ENCODE measurements at places on chromosomes 1 and 21.

DNA sequence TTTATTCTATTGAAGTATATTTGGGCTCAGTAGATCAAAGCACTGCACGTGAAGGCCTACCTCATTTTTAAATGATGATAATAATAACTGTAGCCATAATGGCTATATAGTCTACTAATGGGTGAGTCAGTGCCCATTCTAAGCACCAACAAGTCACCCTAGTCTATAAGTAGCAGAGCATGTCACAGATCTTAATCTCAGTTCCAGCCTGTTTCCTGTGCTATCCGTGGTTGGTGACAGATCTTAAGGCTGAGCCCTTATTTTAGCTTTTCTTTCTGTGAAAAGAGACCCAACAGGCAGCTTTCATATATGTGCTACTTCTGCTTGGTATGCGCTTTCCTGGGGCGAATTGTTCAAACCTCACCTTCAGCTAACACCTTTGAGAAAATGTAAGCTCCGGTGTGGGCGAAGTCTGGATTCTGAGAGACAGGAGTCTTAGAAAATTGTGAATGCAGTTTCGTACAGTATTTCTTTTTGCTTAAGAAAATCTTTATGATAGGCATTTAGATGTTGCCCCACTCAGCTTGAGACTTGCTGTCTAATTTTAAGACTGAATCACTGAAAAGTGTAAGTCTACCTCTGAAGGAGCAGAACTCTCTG, 59.6 kb downstream of the FMN2 start:
- no peak for DNase-seq

GRCh38 chr1:31502926-31503511, 73.3 kb upstream of the TINAGL1 start:
- no peak for DNase-seq

DNA sequence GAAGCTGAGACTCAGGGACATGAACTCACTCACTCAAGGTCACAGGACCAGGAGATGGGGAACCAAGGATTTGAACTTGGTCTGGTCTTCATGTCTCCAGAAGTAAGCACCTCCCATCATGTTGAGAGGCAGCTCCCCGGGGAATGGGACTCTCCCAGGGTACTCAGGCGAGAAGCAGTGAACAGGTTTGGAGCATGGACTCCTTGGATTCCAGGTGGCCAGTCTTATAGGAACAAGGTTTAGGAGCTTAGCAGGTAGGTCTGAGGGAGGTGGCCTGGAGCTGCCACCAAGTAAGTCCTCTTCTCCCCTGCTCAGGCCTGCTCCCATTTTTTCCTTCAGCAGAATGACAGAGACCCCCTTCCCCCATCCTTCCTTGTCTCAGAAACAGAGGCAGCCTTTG, 14.9 kb upstream of the ARHGEF10L start:
- no peak for DNase-seq

DNA sequence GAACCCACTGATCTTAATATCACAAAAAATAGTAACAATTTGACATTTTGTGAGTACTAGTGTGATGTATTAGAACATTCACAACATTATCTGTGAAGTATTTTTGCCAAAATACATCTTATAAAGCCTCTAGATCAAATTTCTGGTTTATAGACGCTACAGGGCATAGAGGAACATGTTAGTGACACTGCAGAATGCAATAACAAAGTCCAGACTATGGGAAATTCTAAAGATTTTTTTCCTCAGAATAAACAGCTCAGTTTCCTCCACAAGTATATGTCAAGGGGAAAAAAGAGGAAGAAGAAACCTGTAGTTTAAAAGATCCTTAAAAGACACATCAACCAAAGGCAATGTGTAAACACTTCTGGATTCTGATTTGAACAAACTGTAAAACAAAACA, 26.4 kb upstream of the MROH9 start:
- DNase-seq = no peak

DNA sequence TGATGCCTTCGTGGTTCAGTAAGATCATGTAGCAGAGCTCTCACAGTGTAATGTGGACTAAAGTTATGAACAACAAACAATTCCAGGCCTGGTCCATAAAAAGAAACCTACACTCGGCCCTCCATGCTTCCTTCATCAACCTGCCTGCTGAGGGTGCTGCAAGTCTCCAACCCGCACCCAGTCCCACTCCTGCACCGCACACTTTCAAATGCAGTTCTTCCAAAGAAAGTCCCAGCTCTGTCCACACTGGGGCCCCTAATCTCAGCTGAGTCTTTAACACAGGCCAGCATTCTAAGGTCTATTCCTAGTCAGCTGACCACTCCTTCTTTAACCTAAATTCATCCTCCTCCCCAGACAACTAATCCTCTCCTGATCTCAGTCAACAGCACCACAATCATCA, 71.5 kb upstream of the NR5A2 start:
- no peak for DNase-seq

DNA sequence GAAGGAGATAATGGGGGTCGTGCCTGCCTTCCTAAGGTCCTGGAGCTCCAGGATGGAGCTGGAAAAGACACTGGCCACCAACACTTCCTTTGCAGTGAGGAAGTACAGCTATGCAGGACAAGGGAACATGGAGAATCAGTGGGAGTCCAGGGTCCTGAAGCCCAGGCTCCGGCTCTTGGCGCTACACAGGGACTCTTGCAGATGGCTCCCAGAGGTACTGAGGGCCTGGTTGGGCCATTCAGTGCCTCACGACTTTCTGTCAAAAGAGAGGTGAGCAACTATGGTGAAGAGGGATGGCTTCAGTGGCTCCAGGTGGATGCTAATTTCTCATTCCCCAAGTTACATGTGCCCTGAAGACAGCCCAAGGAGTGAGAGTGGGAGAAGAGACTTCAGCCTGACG, 1.8 kb upstream of the ETNK2 start:
- no peak for DNase-seq

DNA sequence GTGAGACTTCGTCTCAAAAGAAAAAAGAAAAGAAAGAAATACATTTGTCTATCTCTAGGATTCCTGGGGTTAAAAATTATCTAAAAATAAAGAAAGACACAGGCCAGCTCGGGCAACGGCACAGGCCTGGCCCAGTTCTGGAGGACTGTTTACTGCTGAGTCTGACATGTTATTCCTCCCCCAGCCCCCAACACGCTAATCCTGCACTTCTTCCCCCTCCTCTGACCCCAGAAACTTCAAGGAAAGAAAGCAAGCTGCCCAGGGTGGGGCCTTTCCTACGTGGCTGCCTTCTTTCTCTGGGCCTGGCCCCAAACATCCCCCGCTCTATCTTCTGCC, 40.0 kb downstream of the ACOT7 start:
- DNase-seq = no peak

DNA sequence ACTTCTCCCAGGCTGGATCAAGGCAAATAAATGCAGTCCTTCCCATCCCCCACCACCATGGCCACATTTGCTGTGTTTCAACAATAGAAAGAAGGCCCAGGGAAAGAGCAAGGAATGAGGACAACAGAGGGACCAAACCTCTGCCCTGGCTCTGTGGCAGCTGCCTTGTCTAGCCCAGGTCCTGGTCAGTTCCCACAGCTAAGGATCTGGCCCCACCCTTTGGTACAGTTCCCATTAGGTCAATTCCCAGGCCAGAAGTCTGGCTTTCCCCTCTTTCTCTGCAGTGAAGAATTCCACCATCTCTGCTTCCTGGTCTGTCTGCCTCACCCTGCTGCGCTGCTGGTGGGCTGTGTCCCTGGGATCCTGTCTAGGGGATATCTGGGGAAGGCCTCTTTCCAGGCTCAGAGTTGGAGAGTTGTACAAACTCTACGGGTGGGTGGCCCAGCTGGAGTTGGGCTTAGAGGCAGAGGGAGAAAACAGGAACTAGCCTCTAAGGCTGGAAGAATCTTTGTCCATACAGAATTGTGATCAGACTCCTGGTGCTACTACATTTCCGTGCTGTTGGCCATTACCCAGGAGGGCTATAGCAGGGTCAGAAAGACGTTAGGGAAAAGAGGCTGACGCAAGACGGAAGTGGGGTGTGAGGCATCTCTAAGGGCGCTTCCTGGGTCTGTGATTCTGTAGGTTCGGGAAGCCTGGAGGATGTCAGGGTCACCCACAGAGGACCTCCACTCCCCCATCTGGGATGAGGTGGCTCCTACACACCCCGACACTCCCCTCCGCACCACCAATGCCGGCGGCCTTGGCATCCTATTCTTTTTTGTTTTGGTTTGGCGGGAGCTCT, 953 bp upstream of the NDUFS2 start:
- no peak for DNase-seq

DNA sequence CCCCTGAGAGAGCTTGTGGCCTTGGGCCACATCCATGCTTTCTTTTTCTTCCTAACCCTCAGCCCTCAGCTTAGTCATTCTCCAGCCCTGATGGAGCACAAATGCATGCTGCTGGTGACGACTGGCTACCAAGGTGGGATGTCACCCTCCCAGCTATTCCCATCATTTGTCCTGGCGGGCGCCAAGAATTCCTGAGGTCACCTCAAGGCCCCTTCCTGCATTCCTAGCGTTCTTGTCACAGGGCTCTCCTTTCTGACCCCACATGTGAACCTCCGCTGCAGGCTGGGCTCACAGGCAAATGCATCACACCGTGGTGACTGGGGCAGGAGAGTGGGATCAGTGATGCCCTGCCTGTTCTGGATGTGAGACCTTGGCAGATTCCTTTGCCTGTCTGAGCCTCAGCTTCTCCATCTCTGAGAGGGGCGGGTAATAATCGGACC, 53.4 kb upstream of the IFFO2 start:
- no peak for DNase-seq

- DNase-seq = no peak
Measured at GRCh38 chr1:81209461-81209860, 591.3 kb upstream of the ADGRL2 start.

GRCh38 chr1:1202831-1203560, 3.4 kb downstream of the TNFRSF18 start:
- no peak for DNase-seq

- no peak for DNase-seq
Measured at GRCh38 chr1:175889848-175890247, 146.5 kb upstream of the TNR start.

DNA sequence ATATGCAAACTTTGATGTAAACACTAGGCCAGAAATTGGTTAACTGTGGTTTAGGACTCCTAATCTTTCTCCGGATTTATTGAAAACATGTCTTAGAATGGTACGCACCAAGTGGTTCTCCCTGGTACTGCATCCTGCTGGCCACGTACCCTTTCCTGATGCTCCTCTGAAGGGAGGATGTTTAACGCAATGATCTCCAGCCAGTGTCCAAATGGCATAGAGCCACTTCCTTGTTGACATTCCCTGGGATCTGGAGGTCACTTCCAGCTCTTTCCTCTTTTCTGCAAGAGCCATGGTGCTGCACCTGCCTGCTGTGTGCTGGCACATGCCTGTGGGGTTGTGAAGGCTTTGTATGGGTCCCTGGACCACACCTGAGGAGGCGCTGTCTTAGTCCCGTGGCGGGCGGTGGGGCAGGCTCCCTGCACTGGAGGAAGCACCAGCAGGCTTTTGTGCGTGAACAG, 53.9 kb downstream of the GALNT2 start:
- DNase-seq = peak; percentile 17

DNA sequence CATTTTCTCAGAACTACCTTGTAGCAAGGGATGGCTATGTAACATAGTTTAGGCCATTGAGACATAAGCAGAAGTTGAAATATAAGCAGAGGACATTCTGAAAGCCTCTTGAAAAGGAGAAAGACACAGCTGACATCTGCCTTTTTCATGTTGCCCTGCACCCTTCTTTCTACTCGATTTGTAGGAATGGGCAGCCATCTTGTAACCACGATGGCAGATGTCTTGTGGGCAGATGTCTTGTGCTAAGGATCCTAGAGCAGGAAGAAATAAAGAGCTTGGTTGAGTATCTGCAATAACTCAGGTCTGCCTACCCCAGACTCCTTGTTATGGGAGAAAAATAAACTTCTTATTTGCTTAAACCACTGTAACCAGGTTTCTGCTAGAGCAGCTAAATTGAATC, 351.0 kb downstream of the PDE4B start:
- DNase-seq = no peak

DNA sequence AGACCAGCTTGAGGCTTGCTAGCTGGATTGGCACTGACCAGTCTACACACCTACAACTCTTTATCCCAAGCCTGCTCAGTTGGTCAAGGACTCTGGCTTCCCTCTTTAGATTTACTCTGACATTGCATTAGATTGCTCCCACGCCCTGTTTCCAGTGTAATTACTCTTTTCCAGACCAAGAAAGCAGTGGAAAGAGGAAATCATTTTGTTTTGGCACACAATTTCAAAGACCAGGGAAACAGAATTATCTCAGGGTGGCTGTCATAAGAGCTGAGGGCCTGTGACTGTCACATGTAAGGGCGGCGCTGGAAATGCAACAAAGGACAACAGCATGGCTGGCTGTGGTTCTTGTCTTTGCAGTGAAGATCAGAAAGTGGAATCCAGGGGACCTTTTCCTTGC, 302.7 kb downstream of the HHAT start:
- no peak for DNase-seq

DNA sequence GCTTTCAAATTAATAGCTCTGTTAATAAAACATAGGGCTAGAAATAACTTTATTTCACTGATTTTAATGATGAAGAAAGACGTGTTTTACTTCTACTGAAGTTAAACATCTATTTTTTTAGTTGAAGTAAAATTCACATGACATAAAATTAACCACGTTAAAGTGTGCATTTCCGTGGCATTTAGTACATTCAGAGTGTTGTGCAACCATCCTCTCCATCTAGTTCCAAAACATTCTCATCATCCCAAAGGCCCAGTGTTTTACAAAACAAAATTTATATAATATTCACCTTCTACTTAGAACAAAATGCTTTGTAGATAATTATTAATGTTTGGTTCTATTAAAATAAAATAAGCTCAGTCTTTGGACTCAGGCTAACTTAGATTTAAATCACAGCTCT, 108.5 kb upstream of the GNG12 start:
- no peak for DNase-seq

GRCh38 chr1:8091691-8092090, 65.6 kb upstream of the ERRFI1 start:
- no peak for DNase-seq

- DNase-seq = no peak
Measured at GRCh38 chr1:32104127-32104526, 3.7 kb upstream of the KPNA6 start.

DNA sequence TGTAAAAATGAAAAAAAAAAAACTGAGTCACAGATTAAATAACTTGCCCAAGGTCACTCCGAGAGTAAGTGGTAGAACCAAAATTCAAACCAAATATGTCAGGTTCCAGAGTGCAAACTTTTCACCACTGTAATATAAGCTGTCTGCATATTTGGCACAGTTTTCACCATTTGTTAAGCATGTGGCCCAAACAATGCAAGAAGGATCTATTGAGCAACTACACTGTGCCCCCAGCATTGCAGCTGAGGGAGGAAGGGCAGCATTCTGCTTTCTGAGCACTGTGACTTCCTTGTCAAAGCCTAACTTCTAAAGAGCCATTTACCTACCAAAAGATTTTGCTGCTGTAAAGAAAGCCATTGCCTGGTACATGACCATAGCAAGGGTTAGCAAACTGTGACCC, 133.4 kb downstream of the SYT2 start:
- DNase-seq = no peak

GRCh38 chr1:1929102-1929638, 10.1 kb upstream of the TMEM52 start:
- no peak for DNase-seq
